ENCODE measurements at places on chromosomes 1 and 21.
A peak's percentile ranks its signal among the peaks of the same experiment; 100 is the strongest.

- no peak for DNase-seq
Measured at GRCh38 chr1:86068841-86069756, 87.5 kb downstream of the COL24A1 start.

DNA sequence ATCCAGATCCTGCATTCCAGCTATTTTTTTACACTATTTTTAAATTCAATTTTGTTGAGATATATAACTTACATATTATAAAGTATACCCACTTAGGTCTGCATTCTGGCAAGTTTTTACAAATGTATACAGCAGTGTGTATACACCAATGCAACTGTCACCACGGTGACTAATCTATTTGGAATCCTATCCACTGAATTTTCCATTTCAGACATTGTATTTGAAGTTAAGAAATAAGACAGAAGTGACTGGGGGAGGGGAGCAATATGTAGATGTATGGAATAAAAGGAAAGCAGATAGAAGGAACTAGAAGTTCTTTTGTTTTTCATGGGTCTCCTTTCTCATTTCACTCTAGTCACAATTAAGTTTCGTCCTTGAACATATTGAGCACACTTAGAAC is 431.5 kb upstream of the CHRM3 start:
- no peak for DNase-seq

DNA sequence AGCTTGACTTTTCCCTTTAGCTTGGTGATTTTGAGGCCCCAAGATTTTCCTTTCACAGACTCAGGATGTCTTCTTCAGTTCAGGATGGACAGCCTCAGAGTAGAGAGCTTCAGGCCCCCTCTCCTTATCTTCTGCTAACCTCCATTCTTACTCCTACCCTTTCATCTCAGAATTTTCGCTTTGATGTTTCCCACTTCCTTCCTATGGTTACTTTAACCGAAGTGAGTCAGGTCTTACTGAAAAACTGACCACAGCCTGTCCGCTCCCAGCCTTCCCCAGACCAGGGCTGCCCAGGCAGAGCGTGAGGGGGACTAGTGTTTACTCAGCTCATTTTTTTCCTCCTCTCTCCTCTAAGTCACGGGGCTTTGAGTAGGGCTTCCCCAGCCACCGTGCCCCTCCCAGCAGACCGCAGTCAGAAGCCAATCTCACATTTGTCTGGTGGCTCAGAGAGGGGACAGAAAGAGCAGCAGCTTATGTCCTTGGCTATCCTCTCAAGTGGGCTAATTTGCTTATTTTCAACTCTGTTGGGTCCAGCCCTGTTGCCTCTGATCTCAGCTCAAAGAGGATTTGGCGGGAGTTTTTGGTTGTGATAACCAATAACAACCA is 4.2 kb upstream of the IL19 start:
- peak; percentile 32 for DNase-seq

GRCh38 chr1:215001419-215002021 is 81.0 kb upstream of the KCNK2 start:
- DNase-seq, result no peak

- DNase-seq, result no peak
Measured at GRCh38 chr1:157487504-157487903, 64.8 kb downstream of the FCRL5 start.

DNA sequence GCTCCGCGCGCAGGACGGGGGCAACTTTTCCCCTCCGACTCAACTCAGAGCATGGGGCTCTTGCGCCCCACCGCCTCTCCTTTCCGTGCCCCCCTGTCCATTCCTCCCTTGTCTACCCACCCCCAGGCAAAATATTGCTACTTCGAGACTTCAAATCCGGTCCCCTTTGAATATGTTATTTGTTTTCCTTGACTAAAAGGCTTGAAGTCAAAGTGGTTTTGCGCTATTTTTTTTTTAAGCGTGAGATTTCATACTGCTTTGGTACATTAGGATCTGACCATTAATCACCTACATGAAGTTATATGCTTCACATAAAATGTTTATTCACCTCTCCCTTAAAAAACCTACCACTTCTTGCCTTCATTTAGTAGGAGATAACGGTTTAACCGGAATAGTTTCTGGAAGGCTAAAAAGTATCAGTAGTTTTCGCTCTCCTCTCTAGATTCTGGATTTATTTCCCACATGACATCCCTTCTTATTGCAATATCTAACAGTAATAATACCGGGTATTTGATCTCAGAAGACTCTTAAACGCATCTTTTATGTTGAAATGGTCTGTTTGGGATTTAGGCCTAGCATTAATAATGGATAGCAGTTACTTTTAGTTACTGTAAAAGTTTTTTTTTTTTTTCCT is 1.6 kb downstream of the NFIA start:
- no peak for DNase-seq

GRCh38 chr21:45979141-45979631 is 2.4 kb upstream of the COL6A1 start:
- no peak for DNase-seq

- no peak for DNase-seq
Measured at GRCh38 chr1:202105571-202106339, 17.0 kb upstream of the GPR37L1 start.

- no peak for DNase-seq
Measured at GRCh38 chr1:11961230-11961629, 19.0 kb upstream of the MFN2 start.

- no peak for DNase-seq
Measured at GRCh38 chr1:6090288-6090687, 44.6 kb downstream of the KCNAB2 start.

GRCh38 chr1:151512326-151512725 is 1.1 kb downstream of the CGN start:
- DNase-seq, result no peak

DNA sequence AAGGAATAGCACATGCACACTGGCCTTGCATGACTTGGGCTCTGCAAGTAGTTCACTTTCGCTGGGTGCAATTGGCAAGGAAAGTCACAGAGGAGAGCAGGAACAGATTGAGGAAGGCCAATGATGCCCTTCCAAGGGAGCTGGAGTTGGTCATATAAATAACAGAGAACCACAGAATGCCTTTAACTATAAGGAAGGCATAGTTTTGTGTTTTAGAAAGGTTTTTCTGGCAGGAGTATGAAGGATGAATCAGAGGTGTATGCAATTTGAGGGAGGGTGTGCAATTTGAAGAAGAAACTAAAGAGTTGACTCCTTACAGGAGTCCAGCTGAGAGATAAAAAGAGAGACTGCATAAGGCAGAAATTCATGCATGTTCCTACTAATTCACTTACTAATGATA is 112.1 kb downstream of the PHTF1 start:
- DNase-seq, result no peak

DNA sequence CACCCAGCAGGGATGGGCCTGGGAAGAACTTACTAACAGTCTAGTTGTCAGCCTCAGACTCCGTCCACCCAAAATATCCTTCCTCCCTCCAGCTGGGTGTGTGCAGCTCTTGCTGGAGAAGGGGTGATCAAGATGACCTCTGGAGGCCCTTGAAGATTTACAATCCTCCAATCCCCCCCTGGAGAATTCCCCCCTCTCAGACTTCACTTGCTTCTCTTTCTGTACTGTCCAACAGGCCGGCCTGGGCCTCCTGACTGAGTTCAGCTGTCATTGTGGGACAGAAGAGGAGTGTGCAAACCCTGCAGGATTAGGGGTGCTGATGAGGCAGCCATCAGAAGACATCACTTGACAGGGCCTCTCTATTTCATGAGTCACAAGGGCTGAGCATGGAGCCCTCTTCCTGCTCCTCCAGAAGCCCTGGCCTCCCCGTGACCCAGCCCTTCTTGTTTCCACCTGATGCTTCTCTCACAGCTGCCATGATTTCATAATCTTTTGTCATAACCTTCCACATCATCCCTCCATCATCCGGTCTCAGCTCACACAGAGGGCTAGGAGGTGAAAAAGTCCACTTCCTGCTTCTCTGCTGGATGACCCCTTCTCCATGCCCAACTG is 17.5 kb upstream of the IGFN1 start:
- DNase-seq, result no peak

DNA sequence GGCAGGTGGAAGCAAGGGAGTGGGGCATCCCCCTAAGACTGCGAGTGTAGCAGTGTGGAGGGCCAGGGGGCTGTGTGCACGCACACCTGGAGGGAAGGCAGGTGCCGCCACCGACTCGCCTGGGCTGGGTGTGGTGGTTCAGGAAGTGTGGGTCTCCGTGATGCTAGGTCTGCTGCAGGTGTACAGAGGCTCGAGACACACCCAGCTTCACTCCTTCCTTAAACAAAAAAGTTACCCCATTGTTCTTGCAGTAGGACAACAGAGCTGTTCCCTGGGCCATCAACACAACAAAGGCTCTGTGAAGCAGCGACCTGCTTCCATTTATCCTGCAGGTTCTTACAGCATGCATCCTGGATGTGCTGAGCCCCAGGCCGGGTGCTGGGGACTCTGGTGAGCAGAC is 100.4 kb upstream of the TMEM51 start:
- no peak for DNase-seq

- DNase-seq, result no peak
Measured at GRCh38 chr21:37136261-37136660, 63.2 kb downstream of the TTC3 start.

DNA sequence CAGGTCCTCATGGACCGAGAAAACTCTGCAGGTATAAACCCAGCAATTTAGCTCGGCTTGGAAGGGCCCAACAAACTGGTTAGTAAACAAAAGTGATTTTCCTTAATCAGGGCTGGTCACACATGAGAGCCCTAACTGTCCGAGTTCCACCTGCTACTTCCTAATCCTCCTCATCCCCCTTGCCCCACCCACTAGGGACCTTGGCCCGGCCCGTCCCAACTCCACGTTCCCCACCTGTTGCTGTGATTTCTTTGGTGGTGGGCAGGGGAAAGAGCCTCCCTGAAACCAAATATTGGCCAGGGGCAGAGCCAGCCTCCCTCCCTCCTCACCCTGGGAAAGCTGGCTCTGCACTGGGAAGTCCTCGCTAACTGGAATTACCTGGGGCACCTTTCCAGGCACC is 304.2 kb upstream of the PROX1 start:
- DNase-seq, result no peak

DNA sequence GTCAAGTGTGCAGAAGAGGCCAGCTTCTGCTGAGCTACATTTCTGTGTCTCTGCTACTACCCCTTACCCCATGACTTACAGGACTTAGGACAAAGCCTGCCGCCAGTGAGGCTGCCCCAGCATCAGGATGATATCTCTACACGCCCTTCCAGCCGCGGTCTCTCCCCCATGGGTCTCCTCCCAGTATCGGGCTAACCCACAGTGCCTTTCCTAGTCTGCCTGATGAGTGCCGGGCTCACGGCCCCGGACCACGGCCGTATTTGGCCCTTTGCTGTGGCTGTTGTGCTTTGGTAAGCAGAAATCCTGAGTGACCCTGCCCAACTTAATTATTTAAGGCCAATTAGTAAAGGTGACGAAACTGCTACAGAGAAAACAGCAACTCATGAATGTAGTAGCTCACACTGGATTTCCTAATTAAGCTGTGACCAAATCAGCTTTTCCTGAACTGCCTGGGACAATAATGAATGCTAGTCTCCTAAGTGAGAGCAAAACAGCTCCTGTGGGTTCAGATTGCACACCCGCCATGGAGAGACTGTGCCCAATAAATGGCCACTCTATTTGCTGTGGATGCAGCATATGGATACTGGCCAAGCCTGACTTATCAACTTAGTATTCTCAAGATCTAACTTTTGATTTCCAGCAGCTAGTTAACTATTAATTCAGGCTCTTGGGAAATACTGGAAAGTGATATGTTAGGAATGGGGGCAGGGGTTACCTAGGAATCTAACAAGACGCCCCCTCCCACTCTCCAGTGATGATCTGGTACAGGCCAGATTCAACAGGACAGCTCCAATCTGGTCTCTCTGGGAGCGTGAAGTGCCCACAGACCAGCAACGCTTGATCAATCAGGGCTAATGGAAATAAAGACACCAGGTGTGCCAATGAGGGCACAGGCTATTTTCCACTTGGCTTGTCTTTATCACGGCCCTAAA is 123.3 kb upstream of the IFFO2 start:
- DNase-seq, result no peak

- no peak for DNase-seq
Measured at GRCh38 chr1:202589190-202589930, 120.9 kb downstream of the SYT2 start.

DNA sequence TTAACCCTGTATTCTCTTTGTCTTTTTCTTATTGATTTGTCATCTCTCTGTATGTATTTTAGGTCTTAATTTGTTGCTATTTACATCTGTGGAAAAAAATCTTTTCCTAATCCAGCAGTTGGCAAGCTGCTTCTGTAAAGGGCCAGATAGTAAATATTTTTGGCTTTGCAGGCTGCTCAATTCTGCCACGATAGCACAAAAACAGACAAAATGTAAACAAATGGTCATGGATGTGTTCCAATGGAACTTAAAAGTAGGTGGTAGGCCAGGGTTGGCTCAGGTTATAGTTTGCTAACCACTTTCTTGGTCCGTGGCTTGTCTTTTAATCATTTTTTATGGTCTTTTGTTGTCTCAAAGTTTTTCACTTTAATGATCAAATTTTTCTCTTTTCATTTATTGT is 371.8 kb downstream of the HHAT start:
- no peak for DNase-seq

- DNase-seq, result no peak
Measured at GRCh38 chr1:147720557-147720956, 39.8 kb downstream of the GJA5 start.

- no peak for DNase-seq
Measured at GRCh38 chr1:205091043-205091740, 6.9 kb upstream of the TMEM81 start.

GRCh38 chr1:85448358-85448757 is 16.6 kb downstream of the DDAH1 start:
- DNase-seq, result no peak

DNA sequence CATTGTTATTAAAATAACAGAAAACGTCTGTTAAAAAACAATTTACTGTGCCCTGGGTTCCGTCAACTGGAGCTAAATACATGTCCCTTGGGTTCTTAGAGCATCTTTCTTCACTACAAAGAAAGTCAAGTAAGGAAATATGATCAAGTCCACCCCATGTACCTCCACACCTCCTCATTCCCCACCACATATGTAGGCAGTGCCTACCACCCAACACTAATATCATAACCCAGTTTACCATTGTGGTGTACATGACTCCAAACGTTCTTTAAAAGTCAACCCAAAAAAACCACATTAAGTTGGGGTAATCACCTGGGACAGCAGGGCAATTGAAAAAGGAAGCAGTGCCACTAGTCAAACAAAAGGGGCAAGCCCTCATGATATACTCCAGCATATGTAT is 7.8 kb upstream of the LRRC52 start:
- DNase-seq, result no peak

GRCh38 chr1:78070210-78070609 is 24.4 kb downstream of the GIPC2 start:
- no peak for DNase-seq

GRCh38 chr1:187691439-187691838 is 862.7 kb downstream of the PLA2G4A start:
- DNase-seq, result no peak

DNA sequence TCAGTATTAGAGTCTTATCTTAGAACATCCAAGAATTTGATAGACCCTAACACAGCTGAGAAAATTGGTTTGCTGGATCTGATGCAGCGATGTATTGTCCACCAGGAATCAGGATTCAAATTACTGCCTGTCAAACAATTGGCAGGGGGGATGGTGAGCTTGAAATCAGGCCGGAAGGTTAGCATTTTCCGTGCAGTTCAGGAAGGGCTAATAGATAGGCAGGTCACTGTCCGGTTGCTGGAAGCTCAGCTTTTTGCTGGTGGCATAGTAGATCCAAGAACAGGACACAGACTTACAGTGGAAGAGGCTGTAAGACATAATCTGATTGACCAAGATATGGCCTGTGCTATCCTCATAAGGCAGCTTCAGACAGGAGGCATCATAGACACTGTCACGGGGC is 127.2 kb downstream of the MACF1 start:
- DNase-seq, result no peak

GRCh38 chr1:21961337-21961736 is 15.5 kb upstream of the CELA3B start:
- DNase-seq, result no peak

GRCh38 chr1:178126261-178126660 is 32.4 kb downstream of the RASAL2 start:
- no peak for DNase-seq
